ENCODE measurements at places on chromosomes 5 and 9.

- no peak for DNase-seq
These were observed 4.1 kb upstream of the DNAJB5 start for GRCh38 chr9:34985311-34985899.

DNA sequence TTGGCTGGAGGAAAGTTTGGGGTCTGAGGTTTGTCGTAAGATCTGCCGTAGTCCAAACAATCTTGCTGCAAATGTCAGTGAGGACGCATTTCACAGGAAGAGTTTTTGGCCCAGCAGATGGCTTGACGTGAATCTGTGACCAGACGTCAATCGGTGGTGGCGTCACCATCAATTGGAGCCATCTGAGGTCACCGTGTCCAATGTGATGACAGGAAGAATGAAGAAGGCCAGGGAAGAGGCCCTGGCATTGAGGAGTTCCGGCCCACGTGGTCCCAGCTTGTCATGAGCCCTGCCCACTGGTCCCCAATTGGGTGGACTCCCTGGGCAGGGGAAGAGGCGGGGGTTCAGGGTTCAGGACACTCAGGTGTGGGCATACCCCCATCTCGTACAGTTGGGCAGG, 79.9 kb downstream of the OLFM1 start:
- no peak for DNase-seq

DNA sequence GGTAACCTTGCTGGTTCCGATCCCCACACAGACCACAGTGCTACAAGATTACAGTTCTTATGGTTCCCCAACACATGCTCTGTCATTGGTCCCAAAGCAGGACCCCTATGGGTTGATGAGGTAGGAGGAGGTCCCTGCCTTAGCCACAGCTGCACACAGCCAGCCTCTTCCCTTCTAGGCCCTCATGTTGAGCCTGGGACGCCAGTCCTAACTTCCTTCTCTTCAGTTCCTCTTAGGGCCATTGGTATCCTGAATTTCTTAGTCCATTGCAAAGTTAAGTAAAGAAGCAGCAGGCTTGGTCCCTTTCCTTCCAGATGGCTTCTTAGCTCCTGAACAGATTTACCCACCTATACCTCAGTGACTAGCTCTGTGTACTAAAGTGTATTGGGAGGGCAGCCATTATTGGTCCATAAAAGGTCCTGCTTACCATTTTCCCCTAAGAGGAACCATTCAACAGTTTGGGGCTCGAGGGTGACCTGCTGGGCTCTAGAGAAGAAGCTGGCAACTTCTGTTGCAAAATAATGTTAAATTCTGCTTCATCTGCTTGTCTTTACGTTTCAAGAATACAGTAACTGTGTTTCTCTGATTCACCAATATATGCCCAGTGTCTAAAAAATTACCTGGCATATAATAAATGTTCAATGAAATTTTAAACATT, 50.2 kb downstream of the PDCD1LG2 start:
- no peak for DNase-seq

- no peak for DNase-seq
These were observed 130.4 kb upstream of the CLINT1 start for GRCh38 chr5:157989296-157989695.

- peak; percentile 72 for DNase-seq
These were observed 23.4 kb downstream of the CORO2A start for GRCh38 chr9:98168941-98169488.

- DNase-seq = no peak
These were observed 5.6 kb upstream of the AMBP start for GRCh38 chr9:114083666-114084065.

DNA sequence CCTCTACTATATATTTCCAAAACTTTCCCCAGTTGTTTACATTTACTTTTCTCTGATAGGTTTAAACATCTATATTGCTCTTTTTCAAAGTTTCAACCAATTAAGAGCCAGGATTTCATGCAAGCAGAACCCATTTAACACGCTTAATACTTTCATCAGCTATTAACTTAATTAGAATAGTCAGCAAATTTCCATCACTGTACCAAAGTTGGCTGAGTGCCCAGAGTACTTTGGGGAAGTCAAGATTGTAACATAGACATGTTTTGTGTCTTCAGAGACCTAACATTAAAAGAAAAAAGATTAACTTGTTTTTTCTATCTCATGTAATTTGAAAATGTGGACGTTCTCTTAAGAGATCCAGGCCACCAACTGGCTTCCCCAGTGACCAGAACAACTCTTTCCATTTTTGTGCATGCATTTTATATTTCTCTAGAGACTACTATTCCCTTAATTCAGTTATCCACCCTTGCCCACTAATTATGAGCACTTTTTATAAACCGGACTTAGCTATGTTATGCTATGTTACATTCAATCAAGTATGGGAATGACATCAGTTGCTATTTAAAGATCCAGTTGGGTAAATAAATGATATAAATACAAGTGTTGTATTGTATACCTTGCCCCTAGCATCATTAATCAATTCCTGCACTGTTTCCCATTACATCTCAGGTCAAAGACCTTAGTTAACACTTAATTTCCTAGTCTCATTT, 478.1 kb upstream of the NMUR2 start:
- DNase-seq = no peak
